ENCODE measurements at places on chromosomes 6 and 20.

GRCh38 chr20:37336369-37337207 is 9.4 kb upstream of the SRC start:
- no peak for DNase-seq

- DNase-seq, result no peak
Measured at GRCh38 chr6:34359418-34360158, 32.9 kb downstream of the NUDT3 start.

DNA sequence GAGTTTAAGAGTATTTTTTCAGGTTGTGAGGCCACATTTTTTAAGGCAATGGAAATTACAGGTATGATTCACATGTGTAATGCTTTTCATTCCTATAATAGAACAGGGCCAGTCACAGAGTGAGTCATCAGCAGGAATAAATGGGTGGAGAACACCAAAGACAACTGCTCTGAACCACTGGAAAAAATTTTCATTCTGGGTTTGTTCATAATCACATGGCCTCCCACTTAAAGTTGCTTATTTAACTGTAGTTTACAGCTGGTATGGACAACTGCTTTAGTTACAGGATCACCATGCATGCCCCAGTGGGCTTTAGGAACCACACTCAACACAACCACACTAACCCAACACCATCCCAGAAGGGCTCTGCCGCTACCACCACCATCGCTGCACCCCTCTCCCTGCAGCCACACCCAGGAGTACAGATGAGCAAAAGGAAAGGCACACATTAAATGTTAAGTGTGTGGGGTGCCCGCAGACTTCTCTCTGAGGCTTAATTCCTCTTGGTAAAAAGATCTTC is 107.0 kb upstream of the DST start:
- no peak for DNase-seq

- no peak for DNase-seq
Measured at GRCh38 chr6:169931261-169931660, 179.8 kb downstream of the ERMARD start.

DNA sequence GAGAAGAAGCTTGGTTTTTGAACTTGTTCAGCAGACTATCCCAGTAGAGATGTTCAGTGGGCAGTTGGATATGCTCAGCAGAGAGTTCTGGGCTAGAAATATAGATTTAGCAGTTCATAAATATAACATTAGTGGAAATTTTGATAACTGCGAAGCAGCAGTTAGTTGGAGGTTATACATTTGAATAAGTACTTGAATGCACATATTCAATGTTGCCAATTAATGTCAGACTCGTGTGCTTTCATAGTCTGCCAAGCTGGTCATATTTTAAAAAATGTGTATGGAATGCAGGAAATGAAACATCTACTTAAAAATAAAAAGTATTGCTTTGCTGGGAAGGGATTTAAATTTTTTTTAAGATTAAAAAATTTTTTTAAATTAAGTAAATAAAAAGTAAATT is 92.5 kb upstream of the E2F3 start:
- DNase-seq, result no peak

- no peak for DNase-seq
Measured at GRCh38 chr20:3740615-3741301, 8.3 kb downstream of the HSPA12B start.

- DNase-seq, result no peak
Measured at GRCh38 chr6:10163203-10163962, 251.5 kb downstream of the TFAP2A start.

- DNase-seq, result no peak
Measured at GRCh38 chr20:31717478-31718201, 5.0 kb downstream of the BCL2L1 start.

DNA sequence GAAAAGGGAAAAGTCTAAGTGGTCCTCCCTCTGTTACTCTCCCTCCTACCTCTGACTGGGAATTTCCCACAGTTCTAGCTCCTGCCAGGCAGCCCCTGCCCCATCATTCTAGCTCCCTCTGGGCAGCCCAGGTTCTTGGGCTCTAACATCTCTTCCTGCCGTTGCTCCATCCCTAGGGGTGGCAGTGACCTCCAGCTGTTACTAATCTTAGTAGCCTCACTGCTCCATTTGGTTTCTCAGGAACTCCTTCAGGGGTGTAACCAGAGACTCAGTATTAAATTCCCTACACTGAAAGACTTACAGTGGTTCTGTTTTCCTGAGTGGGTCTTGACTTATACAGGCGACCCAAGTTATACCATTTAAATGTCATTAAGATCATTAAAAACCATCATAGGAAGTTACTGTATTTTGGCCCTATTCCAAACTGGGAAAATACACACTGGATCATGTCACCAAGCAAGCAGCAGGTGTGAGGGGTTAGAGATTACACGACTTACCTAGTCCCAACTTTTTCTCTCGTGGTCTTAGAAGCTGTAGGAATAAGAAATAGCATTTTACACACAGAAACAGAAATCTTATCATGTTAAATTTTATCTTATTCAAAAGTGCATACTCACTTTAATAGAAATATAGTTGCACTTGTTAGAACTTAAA is 10.1 kb downstream of the DPM1 start:
- DNase-seq, result no peak

DNA sequence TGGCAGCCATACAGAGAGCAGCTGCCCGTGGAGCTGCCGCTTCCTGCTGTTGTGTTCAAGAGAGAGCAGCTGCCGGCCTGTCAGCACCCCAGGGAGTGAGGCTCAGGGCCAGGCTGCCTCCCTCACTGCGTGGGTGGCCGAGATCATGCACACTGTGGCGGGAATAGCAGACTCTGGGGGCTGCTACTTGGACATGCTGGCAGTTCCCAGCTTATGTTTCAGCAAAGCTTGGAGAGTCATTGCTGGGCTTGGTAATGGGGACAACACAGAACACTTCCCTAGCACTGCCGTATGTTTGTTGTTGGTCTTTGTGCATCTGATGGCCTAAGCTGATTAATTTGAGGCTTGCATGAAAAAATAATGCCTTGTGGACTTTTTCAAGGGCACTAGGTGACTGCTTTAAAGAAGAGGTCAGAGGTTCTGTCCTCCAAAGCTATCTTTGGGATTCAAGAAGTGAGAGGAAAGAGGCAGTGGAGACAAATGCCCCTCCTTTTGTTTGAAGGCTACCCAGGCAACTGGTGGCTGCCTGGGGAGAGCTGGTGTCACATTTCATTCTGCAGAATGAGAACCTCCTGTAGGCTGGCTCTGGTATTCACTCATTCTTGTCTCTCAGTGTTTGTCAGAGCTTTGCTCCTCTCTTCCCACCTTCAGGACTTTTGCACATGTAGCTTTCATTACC is 18.8 kb downstream of the MRAP2 start:
- DNase-seq, result no peak

DNA sequence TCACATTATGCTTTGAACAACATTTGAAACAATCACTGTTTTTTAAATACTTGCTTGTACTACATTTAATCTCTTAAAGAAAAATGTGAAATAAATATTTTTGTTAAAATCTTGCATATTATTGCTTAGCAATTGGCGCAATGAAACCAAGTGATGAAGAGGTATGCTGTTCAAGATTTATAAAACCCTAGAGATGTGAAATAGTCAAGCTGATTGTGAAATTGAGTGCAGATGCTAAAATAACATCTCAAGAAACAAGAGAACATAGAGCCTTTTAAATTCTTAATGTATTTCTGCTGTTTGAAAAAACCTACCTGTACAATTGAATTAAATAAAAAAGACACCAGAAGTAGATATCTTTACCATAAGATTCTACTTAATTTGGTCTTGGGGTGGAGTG is 179.2 kb upstream of the MCHR2 start:
- no peak for DNase-seq

GRCh38 chr6:89768324-89768723 is 51.3 kb downstream of the MDN1 start:
- no peak for DNase-seq

DNA sequence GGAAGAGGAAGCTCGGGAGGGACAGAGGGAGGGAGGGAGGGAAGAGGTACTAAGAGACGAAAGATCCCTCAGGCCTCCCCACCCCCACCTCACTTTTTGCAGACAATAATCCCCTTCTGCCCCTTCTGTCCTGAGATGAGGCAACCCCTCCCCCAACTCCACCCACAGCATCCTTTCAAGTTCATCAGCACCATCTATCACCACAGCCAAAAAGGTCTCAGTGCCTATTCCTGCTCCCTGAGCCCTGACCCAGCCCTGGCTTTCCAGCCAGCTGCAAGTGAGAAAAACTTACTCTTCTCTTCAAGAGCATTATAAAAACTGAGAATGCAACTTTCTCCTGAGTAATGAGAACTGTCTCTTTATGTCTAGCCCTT is 133.2 kb upstream of the LRFN2 start:
- no peak for DNase-seq

Data from erythroblast (primary cell).